Activated T-helper 2 cell treated with anti-CD3 and anti-CD28 coated beads, Interferon-gamma antibody, Interleukin-2, Interleukin-4, amounts not matched to agents 10 μg/mL and 5 μg/mL and 100 μg/mL, durations not matched to agents 14 hours and 24 hours and 36 hours (primary cell): ENCODE measurements at places on chromosomes 11 and 22. TPM values are rescaled to one million over a fixed set of nuclear protein-coding genes. Genes with fewer than 3 reads are reported as not detected.

DNA sequence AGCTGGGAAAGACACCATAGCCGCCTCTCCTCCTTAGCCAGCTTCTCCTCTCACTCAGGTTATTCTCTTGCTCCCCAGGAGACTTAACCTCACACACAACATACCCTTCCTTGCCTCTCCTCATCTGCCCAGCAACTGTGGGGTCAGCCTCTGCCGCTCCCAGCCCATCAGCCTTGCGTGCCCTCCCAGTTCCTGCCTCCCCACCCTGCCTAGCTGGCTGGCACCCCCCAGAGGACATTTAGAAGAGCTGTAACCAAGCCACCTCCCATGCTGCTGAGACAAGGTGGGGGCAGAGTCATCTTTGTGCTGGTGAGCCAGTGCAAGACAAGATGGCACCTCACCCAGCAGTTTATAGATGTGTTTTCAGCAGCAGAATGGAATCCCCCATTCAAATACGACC is 38.2 kb downstream of the TOM1 start:
- H3K36me3 ChIP-seq, result peaks cover 25% of the 10 kb centered on the region
- no peak overlapping the region for H3K27ac ChIP-seq
- H3K27me3 ChIP-seq, result no peaks in the 10 kb centered on the region
- H3K4me1 ChIP-seq, result peaks cover 27% of the 10 kb centered on the region
- no peak overlapping the region for H3K4me3 ChIP-seq
- DNase-seq, result no peak

DNA sequence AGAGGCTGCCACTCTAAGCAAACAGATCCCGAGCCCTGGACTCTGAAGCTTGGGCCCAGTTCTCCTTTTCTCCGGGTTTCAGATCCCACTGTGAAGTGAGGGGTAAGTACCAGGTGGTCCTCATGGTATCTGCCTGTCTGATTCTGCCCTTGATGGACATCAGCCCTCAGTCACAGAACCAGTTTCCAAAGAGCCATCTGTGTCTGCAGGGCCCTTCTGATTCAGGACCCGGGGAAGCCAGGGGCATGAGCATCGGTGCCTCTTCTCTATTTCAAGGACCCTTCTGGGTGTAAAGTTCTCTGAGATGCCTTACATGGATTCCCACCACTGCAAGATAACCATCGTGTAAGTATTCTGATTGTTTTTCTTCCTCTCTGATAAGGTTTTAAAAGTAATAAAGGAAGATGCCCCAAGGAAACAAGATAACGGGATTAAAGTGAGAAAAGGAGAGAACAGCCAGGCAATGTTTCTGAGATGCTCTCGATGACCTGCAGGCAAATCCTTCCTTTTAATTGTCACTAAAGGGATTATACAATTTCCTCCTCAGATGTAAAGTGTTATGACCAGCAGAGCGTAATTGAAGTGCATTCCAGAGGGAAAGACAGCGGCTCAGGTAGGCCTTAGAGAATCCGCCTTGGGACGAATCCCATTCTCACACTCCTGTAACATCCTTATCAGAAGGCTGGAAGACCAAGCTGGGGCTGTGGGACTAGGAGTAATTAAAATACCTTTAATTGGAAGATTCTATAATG is 924.3 kb downstream of the TBC1D22A start:
- no peak for DNase-seq
- H3K4me3 ChIP-seq, result no peak overlapping the region
- H3K4me1 ChIP-seq, result no peaks in the 10 kb centered on the region
- H3K27me3 ChIP-seq, result no peaks in the 10 kb centered on the region

DNA sequence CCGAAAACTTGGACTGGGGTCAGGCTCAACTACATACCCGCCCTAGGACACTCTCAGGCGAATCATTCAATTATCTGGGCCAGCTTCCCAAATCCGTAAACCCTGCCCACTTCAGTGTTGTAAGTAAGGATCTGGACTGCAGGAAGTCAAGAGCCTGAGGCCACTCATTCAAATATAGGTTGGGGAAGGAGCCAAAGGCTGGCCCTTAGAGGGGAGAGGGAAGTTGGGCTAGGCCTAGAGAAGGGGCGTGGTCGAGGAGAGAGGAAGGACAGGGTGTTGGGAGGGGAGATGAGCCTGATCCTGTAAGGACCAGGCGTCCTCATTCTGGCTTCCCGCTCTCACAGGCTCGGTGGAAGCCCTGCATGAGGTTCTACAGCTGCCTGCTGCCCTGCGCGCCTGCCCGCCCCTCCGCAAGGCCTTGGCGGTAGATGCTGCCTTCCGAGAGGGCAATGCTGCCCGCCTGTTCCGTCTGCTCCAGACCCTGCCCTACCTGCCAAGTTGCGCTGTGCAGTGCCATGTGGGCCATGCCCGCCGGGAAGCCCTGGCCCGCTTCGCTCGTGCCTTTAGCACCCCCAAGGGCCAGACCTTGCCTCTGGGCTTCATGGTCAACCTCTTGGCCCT is 3.0 kb downstream of the SAC3D1 start:
- no peak overlapping the region for H3K27ac ChIP-seq
- no peak for DNase-seq
- H3K27me3 ChIP-seq, result no peaks in the 10 kb centered on the region
- H3K4me3 ChIP-seq, result no peak overlapping the region
- peaks cover 28% of the 10 kb centered on the region for H3K4me1 ChIP-seq
- H3K36me3 ChIP-seq, result peaks cover 20% of the 10 kb centered on the region

The MTMR3 gene
- 22.1 and 24.7 TPM in 2 replicates for total RNA-seq

- no peak overlapping the region for H3K4me3 ChIP-seq
- no peaks in the 10 kb centered on the region for H3K27me3 ChIP-seq
- no peak overlapping the region for H3K27ac ChIP-seq
- peaks cover 33% of the 10 kb centered on the region for H3K36me3 ChIP-seq
- H3K4me1 ChIP-seq, result peaks cover 15% of the 10 kb centered on the region
These were observed 10.6 kb downstream of the CDPF1 start for GRCh38 chr22:46239261-46240048.

The SCN4B gene
- total RNA-seq, result 0.30 and 0.32 TPM in 2 replicates

DNA sequence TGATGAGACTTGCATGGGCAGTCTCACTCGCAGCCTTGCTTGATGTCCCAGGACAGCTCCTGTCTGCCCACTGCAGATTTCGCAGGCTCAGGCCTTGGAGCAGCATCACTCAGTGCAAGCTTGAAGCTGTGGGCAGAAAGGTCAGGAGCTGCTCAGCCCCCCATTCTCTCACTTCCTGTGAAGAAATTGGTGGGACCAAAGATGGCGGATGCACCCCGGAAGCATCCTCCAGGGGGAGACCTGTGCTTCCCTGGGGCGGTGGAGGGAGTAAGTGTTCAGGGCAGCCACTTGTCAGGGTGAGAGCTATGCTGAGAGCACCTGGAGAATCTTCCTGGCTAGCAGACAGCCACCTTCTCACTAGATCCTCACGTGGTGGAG is 11.3 kb downstream of the PLAAT2 start:
- no peak overlapping the region for H3K4me3 ChIP-seq
- H3K27me3 ChIP-seq, result no peaks in the 10 kb centered on the region
- H3K4me1 ChIP-seq, result peaks cover 41% of the 10 kb centered on the region
- no peak for DNase-seq
- H3K36me3 ChIP-seq, result peaks cover 10% of the 10 kb centered on the region

DNA sequence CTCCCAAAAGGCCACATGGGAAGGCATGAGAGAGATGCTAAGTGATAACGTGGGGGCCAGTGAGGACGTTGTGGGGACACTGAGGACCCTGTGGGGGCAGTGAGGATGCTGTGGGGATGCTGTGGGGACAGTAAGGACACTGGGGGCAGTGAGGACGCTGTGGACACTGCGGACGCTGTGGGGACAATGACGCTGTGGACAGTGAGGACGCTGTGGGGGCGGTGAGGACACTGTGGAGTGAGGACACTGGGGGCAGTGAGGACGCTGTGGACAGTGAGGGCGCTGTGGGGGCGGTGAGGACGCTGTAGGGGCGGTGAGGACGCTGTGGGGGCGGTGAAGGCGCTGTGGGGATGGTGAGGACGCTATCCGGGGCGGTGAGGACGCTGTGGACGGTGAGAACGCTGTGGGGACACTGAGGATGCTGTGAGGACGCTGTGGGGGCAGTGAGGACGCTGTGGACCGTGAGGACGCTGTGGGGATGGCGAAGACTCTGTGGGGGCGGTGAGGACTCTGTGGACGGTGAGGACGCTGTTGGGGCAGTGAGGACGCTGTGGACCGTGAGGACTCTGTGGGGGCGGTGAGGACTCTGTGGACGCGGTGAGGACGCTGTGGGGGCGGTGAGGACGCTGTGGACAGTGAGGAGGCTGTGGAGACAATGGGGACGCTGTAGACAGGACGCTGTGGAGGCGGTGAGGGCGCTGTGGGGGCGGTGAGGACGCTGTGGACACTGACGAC is 1.8 kb downstream of the GP1BB start:
- H3K27me3 ChIP-seq, result peaks cover 40% of the 10 kb centered on the region
- H3K36me3 ChIP-seq, result no peaks in the 10 kb centered on the region
- no peaks in the 10 kb centered on the region for H3K4me1 ChIP-seq
- no peak overlapping the region for H3K4me3 ChIP-seq

DNA sequence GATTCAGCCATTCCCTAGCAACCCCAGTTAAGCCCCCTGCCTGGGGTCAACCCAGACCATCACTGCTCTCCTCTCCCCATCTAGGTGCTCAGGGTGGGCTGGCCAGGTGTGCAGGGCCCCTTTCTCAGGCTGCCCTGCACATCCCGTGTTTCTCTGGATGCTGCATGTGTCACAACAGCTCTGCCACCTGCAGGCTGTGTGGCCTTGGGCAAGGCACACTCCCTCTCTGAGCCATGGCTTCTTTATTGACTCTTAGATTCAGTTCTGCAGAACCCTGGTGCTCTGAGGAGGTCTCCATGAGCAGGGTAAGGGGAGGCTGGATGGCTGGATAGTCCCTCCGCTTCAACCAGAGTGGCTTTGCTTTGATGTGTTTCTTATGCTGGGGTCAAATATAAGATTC is 24.6 kb downstream of the RPS6KA4 start:
- no peak overlapping the region for H3K4me3 ChIP-seq
- H3K27me3 ChIP-seq, result peaks cover 14% of the 10 kb centered on the region
- no peak for DNase-seq
- H3K27ac ChIP-seq, result no peak overlapping the region

DNA sequence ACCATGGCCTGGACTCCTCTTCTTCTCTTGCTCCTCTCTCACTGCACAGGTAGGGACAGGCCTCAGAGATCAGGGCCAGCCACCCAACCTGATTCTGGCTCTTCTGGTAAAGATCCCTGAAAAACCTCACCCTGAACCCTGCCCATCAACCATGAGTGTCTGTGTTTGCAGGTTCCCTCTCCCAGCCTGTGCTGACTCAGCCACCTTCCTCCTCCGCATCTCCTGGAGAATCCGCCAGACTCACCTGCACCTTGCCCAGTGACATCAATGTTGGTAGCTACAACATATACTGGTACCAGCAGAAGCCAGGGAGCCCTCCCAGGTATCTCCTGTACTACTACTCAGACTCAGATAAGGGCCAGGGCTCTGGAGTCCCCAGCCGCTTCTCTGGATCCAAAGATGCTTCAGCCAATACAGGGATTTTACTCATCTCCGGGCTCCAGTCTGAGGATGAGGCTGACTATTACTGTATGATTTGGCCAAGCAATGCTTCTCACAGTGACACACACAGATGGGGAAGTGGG is 80.9 kb downstream of the ZNF280B start:
- no peak overlapping the region for H3K27ac ChIP-seq
- H3K36me3 ChIP-seq, result no peaks in the 10 kb centered on the region
- no peak overlapping the region for H3K4me3 ChIP-seq
- no peaks in the 10 kb centered on the region for H3K4me1 ChIP-seq
- DNase-seq, result no peak
- H3K27me3 ChIP-seq, result peaks cover 2% of the 10 kb centered on the region

- no peak overlapping the region for H3K27ac ChIP-seq
- DNase-seq, result no peak
These were observed 19.9 kb downstream of the TRIM44 start for GRCh38 chr11:35682230-35683173.

- peaks cover 20% of the 10 kb centered on the region for H3K27me3 ChIP-seq
- peaks cover 8% of the 10 kb centered on the region for H3K36me3 ChIP-seq
- DNase-seq, result no peak
These were observed 1.6 kb upstream of the SYCE3 start for GRCh38 chr22:50564289-50564688.

The MYH9 gene
- total RNA-seq, result 619 and 645 TPM in 2 replicates

GRCh38 chr11:119584193-119585042 is 144.6 kb downstream of the NECTIN1 start:
- DNase-seq, result no peak
- H3K36me3 ChIP-seq, result no peaks in the 10 kb centered on the region
- H3K4me1 ChIP-seq, result peaks cover 7% of the 10 kb centered on the region
- no peak overlapping the region for H3K27ac ChIP-seq
- peaks cover 57% of the 10 kb centered on the region for H3K27me3 ChIP-seq

- H3K27ac ChIP-seq, result no peak overlapping the region
- no peak for DNase-seq
- H3K27me3 ChIP-seq, result no peaks in the 10 kb centered on the region
- H3K36me3 ChIP-seq, result peaks cover 18% of the 10 kb centered on the region
- peaks cover 18% of the 10 kb centered on the region for H3K4me1 ChIP-seq
- no peak overlapping the region for H3K4me3 ChIP-seq
These were observed 13.6 kb downstream of the MAFF start for GRCh38 chr22:38215156-38216038.

DNA sequence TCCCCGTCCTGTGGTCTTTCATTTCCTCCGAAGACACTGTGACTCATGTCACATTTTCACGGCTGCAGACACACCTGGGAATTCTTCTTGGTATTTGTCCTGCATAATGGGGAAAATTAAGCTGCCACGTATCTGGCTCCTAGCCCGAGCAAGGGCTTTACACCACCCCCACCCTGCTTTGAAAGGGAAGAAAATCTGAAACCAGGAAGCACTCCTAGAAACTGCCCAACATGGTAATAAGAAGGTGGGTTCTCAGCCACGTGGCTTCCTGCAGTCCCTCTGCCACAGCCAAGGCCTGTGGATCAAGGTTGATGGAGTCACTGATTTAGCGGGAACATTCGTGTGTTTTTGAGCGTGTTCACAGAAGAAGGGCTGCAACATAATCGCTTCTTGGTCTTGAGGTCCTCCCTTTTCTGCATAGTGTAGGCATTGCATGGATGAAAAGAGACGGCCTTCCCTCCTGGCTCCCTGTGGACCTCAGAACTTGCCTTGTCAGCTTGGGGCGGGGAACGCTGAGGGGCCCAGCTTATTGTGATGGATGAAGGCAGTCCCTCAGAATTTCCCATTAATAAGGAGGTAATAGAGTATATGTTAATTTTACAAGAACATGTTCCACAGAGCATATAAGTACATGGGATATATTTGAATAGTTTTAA is 292.0 kb downstream of the NTM start:
- no peak for DNase-seq
- no peak overlapping the region for H3K4me3 ChIP-seq
- no peaks in the 10 kb centered on the region for H3K27me3 ChIP-seq
- H3K27ac ChIP-seq, result no peak overlapping the region
- H3K4me1 ChIP-seq, result no peaks in the 10 kb centered on the region

DNA sequence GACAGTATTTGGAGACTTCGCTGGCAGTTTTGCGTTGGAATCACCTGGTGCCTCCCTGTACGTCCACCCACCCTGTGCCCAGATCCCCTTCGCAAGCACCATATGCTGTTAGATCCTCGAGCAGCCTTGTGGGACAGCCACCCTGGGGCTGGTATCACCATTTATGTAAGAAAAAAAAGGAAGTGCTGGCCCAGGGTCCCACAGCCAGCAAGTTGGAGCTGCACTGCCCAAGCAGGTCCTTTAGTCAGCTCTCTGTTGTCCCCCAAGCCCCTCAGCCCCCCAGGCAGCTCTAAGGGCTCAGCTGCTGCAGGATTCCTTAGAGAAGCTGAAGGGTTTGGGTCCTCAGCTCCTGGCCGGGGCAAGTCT is 80.3 kb downstream of the FBLN1 start:
- no peaks in the 10 kb centered on the region for H3K27me3 ChIP-seq
- no peak overlapping the region for H3K4me3 ChIP-seq
- H3K4me1 ChIP-seq, result peaks cover 4% of the 10 kb centered on the region
- H3K36me3 ChIP-seq, result no peaks in the 10 kb centered on the region
